ENCODE measurements at places on chromosomes 1 and 21. TPM values are rescaled to one million over a fixed set of nuclear protein-coding genes. Genes with fewer than 3 reads are reported as not detected.

Gene TMEM125
- total RNA-seq: 0.82 TPM

Gene GNG4
- 31.0 TPM for total RNA-seq

Gene EFNA3
- total RNA-seq: 9.8 TPM

Gene VSIG8
- total RNA-seq: not detected
